NCI-H1417 (cell line): ENCODE measurements at places on chromosomes 7 and 10.

- DNase-seq, result peak; percentile 22
These were observed 5.2 kb upstream of the HTR7 start for GRCh38 chr10:90862908-90863514.

DNA sequence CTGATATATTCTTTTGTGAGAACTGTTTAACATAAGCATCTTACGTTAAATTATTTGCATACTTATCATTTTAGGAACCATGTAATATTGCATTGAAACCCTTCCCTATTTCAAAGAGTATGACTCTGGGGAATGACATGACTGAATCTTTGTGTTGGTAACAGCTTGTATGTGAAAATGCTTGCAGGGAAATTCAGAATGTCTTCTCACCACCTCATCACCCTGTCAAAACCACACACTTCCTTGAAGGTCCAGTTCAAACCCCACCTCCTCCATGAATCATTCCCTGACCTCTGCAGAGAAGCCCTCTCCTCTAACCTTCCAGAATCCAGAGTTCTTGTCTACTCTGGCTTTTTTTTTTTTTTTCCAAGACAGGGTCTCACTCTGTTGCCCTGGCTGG, 26.3 kb upstream of the NKX2-3 start:
- DNase-seq, result no peak

DNA sequence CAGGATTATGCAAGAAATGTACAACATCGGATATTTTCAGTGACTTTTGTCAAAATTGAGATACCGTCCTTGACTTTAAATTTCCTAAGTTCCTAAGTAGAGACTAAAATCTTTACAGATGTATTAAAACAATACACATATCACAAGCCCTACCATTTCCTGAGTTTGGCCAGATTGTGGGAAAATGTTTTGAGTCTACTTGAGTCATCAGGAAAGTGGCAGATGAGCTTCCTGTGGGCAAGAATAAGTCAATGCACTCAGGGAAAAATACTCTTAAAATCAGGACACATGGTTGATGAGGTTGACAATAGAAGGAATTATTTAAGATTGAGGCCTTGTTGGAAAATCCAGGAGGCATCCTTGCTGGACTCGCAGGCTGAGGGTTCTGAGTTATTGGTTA, 162.5 kb downstream of the SNX10 start:
- DNase-seq, result no peak

- DNase-seq, result no peak
These were observed 6.6 kb upstream of the INSIG1 start for GRCh38 chr7:155291045-155291530.

GRCh38 chr10:3043512-3044368, 23.6 kb upstream of the PFKP start:
- peak; percentile 56 for DNase-seq

DNA sequence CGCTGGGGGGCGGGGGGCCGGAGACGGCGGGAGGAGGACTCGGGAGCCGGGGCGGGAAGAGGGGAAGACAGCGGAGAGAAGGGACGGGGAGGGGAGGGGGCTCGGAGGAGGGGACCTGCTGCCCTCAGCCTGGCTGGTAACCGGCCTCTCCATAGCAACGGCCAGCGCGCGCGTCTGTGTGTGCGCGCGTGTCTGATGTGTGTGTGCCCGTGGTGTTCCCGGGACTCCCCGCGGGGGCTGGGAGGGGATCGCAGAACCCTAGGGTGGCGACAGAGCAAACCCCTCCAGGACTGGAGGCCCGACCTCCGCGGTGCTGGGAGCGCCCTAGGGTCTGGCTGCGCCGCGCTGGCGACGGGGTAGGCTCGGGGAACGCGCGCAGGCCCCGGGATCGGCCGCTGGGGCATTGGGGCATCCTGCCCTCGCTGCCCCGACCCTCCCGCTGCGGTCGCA, 356.3 kb downstream of the DNAJB6 start:
- DNase-seq, result peak; percentile 94

DNA sequence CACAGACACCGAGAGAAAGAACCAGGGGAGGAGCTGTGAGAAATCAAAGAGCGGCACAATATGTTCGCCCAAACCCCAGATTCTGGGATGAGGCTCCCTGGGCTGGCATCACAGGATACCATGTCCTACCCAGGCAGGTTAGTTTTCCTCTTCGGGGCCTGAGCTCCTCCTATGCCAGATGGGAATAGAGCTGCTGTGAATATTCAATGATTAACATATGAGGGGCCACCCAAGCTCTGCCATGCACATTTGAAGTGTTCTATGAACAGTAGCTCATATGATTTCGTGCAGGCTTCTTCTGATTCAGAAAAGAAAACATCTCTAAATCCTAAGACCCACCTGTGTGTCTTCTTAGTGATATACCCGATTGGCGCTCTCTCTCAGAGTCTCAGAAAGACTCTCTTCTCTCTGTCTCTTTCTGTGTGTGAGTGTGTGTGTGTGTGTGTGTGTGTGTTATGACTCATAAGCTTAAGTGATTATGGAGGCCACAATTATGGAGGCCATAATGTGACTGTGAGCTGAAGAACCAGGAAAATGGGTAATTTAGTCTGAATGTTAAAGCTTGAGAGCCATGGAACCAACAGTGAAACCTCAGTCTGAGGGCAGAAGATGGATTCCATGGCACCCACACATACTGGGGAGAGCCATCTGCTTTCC, 220.5 kb downstream of the KLF6 start:
- no peak for DNase-seq

DNA sequence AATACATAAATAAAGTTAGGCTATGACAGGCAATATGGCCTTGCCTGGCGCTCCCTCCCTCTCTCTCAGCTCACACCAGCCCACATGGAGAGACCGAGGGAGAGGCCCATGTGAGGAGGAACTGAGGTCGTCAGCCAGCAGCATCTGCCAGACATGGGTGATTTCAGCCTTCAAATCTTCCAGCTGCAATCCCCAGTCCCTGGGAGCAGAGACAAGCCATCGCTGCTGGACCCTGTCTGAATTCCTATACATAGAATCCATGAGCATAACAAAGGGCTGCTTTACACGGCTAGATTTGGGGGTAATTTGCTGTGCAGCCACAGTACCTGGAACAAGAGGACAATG, 35.6 kb downstream of the ANKRD16 start:
- DNase-seq, result no peak

DNA sequence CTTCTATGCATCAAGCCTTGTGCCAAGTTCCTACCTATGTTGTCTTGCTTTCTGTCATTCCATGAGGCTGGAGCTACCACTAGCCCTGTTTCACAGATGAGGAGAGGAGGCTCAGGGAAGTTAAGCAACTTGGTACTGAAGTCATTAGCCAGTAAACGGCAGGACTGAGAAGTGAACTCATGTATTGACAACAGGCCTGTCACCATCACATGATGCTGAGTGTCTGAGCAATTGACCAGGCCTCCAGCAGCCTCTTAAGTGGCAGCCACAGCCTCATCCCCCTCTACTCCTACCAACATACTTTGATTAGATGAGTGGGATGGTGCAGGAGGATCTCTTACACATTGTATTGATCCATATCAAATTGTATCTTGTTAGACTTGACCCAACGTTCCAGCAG, 317.6 kb downstream of the GRID1 start:
- no peak for DNase-seq

DNA sequence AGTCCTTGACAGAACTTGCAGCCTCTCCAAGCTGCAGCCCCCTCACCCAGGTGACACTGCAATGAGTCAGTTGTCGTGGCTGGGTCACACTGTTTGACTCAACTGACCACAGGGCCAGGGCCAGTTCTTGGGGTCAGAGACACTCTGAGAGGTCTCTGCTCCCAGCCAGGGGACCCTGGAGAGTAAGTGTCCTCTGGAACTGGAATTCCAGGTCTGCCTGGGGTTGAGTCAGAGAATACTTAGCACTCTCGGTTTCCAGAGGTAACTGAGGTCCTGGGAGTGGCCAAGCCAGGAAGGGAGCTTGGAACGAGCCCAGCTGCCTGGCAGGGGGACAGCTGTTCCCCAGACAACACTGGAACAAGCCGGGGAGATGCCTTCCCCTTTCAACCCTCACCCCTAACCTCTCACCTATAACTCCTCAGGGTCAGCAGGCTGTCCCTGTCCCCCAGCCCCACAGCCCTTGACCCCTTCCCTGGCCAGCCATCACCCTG, 2.2 kb upstream of the MYL10 start:
- DNase-seq, result no peak

GRCh38 chr10:95177429-95177828, 16.6 kb upstream of the ACSM6 start:
- no peak for DNase-seq

DNA sequence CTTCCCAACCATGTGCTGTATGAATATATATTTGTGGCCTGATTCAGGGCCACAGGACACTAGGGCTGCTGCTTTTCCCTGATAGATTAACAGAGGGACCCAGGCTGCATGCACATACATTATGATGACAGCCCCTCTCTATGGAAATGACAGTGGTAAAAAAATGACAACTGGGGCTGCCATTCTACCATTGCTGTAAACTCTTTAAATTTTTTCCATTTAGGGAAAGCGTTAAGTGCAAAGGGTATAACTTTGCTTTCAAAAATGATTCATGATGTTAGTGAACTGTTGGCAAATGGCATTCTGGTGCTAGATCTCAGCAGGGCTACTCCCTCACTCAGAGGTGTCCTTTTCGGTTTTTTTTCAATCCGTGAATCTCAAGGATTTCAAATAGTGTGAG, 4.2 kb downstream of the CTBP2 start:
- DNase-seq, result peak; percentile 14

GRCh38 chr7:150974468-150975391, 3.4 kb downstream of the KCNH2 start:
- DNase-seq, result peak; percentile 63

GRCh38 chr10:49177391-49178355, 10.5 kb downstream of the TMEM273 start:
- DNase-seq, result no peak

DNA sequence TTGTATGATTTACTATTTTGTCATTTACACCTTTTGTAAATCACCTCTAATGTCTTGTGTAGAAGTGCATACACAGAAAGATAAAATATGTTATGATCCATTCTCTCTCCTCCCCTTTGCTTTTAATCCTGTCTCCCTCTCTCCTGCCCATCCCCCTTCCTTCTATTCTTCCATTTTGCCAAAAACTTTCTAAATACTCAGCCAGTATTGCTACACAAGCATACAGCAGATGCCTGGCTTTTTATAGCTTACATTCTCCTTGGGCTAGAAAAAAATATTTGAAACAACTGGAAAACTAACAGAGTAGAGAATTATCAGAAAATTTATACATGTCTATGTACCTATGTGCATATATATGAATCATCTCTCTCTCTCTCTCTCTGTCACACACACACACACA, 308.7 kb upstream of the BMPER start:
- DNase-seq, result no peak

- DNase-seq, result no peak
These were observed 1167.6 kb downstream of the NXPH1 start for GRCh38 chr7:9600974-9601373.

- no peak for DNase-seq
These were observed 49.4 kb upstream of the CTBP2 start for GRCh38 chr10:125209591-125210355.

GRCh38 chr10:130631142-130632096, 495.2 kb downstream of the GLRX3 start:
- no peak for DNase-seq

GRCh38 chr7:604001-604883, 84.6 kb upstream of the PDGFA start:
- DNase-seq, result no peak

DNA sequence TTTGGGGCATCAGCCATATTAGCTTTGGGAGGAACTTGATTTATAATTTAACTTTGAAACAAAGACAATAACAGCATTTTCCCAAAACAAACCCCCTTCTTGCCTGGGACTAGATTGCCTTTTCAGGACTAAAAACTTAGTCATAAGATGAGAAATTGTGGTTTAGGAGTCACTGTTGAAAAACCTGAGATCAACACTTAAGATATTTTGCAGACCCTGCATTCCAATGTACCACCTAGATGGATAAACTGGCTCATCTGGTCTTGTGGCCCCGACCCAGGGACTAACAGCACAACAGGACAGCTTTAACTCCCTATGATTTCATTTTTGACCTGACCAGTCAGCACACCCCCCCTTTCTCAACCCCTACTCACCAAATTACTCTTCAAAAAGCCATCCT, 1165.4 kb downstream of the XPNPEP1 start:
- DNase-seq, result no peak

- DNase-seq, result no peak
These were observed 35.5 kb downstream of the RPA3 start for GRCh38 chr7:7682861-7683260.

DNA sequence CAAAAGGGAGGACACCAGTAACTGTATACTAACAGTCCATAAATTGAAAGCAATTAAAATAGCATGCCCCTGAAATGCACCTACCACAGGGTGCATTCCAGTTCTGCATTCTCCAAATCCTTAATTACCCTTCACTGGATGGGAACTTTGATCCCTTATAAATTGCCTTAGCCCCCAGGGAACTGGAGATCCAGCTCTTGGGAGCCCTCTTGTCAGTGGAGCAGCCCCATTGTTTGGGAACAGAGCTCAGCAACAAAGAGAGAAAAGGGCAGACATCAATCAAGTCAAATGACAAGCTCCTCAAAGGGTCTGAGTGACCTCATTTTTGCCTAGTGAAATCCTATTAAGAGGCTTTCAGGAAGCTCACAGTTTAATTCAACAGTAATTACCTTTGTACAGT, 472.6 kb downstream of the XPNPEP1 start:
- DNase-seq, result peak; percentile 74

DNA sequence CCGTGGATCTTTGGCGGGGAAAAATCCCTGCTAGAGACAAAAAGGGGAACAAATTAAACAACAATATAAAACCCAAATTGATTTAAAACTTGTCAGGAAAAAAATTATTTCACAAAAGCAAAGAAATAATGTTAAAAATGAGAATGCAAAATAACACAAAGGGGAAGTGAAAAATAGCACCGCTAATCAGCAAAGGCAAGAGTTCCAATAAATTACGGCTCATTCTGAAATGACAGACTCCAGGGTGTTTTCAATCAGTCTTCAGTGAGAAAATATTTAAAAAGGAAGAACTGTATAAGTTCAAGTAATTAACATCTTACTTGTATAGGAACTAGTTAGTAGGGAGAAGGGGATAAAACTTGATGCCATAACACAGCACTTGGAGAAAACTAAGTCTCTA, 336.8 kb downstream of the LRRTM3 start:
- no peak for DNase-seq

DNA sequence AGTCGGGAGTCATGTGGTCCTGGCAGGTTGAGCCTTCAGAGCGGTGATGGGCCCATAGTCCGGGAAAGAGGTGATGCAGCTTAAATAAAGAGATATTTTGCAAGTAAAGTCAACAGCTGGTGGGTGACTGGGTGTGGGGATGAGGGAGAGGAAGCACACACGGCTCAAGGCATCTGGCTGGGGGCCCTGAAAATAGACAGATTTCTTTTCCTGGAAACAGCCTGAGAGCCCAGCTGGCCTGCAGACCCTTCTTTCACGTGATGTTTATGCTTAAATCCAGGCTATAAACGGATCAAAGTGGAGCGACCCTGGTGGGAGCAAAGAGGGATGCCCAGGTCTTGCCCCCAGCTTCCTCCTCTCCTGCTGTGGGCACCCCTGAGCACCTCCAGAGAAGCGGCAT, 149.1 kb downstream of the TEX36 start:
- no peak for DNase-seq

- no peak for DNase-seq
These were observed 101.5 kb downstream of the TRIL start for GRCh38 chr7:28856656-28857055.
